ENCODE measurements at places on chromosomes 12 and 14.

- DNase-seq: no peak
Observed at GRCh38 chr14:85317491-85318021, 212.4 kb upstream of the FLRT2 start.

DNA sequence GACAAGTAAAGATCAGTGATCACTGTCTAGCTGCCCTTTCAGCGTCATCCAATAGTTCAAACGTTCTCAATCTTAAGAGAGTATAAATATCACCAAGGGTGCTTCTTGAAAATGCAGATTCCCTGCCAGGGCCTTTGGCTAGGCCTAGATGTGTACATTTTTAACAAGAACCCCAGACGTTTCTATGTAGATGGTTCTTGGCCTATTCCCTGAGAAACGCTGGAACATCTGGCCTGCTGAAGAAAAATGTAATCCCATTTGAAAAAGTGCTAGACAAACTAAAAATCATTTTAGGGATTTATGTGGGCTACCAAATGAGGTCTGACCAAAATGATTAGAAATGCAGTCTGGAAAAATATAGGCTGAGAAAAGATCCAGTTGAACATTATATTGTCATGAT is 231.7 kb downstream of the ADAMTS20 start:
- DNase-seq: no peak

GRCh38 chr14:39169541-39169900 is 612 bp downstream of the TRAPPC6B start:
- no peak for DNase-seq

DNA sequence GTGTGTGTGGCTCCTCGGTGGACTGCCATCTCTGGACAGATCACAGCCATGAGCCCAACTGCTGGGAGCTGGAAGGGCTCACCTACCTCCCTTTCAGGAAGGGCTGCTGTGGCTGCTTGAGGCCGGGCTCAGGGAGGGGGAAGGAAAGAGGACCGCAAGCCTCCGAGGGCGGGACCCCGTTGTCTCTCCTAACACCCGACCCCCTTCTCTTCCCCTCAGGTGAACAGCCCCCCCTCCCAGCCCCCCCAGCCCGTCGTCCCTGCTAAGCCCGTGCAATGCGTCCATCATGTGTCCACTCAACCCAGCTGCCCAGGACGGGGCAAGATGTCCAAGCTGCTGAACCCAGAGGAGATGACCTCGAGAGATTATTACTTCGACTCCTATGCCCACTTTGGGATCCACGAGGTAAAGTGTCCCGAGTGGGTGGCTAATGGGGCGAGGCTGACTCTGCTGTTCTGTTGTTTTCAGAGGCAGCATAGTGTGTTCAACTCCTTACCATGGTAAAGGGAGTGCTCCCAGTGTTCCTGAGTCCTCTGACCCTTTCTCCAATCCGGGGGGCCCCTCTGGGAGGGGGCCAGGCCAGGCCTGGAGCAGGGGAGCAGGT is 49.5 kb downstream of the PRMT8 start:
- DNase-seq: no peak

DNA sequence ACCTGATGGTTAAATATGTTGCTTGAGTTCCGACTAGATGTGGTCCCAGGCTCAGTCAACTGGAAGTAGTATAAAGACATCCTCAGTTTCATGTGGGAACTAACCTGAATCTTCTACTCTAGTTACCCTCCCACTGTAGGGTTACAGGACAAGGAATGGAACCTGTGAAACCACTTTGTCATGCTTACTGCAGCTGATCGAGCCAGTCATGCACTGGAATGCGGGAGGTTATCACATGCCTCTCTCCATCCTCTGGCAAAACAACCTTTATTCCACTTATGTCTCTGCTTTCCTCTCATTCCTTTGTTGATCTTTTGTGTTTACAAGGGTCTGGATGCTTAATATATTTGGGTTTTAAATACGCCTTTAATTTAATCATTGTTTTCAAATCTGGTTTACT is 111.9 kb upstream of the DDHD1 start:
- no peak for DNase-seq

DNA sequence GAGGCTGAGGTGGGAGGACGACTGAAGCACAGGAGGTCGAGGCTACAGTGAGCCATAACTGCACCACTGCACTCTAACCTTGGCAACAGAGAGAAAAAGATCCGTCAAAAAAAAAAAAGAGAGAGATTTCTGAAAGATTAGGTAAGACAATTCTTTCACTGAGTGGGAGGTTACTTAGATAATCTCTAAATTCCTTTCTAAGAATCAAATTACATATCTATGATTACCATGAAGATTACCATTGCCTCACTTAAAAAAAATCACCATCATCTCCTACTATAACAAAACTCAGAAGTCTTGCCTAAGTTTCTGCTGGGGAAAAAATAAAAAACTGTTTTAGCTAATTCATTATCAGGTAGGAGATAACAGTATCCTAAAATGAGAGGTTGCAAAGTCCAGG is 366.7 kb downstream of the DUSP6 start:
- DNase-seq: no peak

GRCh38 chr12:69533844-69534243 is 51.4 kb upstream of the CCT2 start:
- no peak for DNase-seq

DNA sequence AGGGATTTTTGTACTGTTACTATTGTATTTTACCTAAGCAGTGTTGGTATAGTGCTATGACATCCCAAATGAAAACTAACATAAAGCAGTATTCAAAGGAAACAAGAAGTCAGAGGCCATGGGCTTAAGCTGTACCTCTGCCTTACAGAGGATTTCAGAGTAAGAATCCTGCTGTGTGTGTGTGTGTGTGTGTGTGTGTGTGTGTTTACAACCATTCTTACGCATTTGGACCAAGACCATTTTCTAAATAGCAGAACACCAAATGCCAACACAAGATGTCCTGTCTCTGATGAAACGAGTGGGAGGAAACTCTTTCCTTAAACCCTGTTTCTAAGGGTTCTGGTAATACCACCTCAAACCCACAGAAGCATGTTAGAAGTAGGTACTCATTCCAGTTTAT is 64.4 kb downstream of the PPP1R36 start:
- DNase-seq: no peak

GRCh38 chr12:82757656-82758055 is 71.0 kb downstream of the TMTC2 start:
- DNase-seq: no peak

GRCh38 chr12:47778881-47779280 is 5.8 kb downstream of the SLC48A1 start:
- no peak for DNase-seq

DNA sequence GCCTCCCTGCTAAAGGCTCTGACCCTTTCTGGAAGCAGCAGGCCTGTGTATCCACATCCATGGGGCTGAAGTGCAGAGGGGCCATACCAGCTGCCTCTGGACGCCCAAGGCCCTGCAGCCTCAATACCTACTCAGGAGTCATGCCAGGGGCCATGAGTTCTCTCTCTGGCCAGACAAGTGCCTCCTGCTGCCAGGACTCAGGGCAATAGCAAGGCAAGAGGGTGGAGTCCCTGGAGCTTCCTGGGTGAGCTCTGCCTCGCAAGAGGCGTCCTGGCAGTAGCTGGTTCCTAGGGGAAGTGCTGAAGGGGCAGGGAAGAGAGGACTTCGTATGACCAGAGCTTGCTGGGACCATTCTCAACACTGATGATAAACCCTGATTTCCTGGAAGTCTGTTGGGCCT is 10.9 kb upstream of the ENDOU start:
- DNase-seq: no peak

GRCh38 chr12:57607958-57608663 is 3.1 kb upstream of the ARHGEF25 start:
- DNase-seq: no peak

DNA sequence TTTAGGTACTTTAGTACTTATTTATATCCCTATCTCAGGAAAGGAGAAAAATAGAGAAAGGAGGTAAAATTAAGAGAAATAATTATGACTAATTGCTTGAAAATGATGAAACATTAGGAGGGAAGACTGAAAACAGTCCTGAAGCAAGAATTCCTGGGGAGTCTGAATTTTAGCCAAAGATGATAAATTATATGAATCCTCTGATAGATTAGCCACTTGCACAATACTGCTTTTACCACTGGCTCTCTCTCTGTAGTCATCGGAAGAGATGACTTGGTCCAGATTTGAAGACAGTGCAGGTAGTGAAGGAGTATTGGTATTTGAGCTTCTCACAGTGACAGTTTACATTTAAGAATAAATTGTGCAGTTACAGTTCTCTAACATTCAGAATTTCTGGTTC is 83.8 kb upstream of the CLEC14A start:
- DNase-seq: no peak

- DNase-seq: no peak
Observed at GRCh38 chr12:121791671-121792551, 1.6 kb downstream of the RHOF start.

DNA sequence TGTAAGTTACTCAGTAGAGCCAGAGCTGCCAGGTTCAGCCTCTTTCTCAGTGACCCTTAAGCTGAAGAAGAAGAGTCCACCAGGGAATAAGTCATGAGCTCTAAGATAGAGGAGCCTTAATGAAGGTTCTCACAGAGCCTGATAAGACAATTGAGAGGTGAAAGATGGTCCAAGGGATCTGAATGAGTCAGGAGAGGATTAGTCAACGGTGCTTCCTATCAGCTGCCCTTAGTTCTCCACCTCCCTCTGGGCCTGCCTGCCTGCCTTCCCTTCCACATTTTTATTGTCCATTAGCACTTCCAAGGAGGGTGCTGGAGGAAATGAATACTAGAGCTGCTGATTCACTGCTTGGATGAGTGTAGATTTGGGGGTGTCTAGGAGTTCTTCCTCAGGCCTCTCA is 161.7 kb upstream of the RMST start:
- DNase-seq: no peak

- DNase-seq: no peak
Observed at GRCh38 chr12:2110849-2111566, 58.2 kb downstream of the CACNA1C start.
